Activated T-helper 1 cell treated with anti-CD3 and anti-CD28 coated beads, Interleukin-12 subunit alpha, Interleukin-12 subunit beta, Interleukin-2, Interleukin-4 antibody, amounts not matched to agents 30 ng/mL and 10 ng/mL and 1 ng/mL, durations not matched to agents 14 hours and 24 hours and 36 hours (primary cell): ENCODE measurements at places on chromosomes 7 and 10.

GRCh38 chr10:71334221-71334791, 15.2 kb downstream of the SLC29A3 start:
- no peak for DNase-seq

DNA sequence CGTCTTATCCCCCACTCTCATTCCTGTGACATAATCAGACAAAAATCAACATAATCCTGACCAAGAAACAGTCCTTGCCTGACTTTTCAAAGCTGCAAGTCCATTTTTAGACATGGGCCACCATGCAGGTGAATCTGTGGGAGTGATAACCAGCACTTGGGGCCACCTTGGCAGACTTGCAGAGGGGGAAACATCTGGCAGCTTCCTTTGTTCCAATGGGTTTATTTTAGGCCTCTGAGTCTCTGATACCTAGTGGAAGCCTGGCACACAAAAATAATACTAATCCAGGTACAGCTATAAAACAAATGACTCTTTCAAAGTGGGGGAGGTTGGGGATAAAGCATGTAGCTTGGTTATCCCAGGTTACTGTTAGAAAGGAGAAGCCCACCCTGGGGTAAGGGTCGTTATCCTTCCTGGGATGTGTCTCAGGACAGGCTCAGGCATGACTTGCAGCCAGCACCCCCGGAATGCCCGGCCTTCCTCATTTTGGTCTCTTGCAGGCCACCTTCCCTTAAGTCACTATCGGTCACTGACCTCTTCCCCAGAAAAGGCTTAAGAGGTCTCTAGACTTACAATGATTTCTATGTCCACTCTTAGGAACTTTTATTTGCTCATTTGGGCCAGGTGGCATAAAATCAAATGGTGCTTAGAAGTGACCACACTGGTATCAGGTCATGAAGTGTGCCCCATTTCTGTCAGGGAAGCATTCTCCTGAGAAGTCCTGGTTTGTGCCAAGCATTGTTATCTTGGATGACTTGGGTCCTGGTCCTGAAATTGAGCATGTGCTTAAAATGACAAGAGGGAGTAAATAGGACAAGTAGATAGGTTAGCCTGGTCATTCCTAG, 37.6 kb downstream of the EEPD1 start:
- DNase-seq, result no peak

GRCh38 chr7:26182283-26182682, 18.3 kb downstream of the HNRNPA2B1 start:
- DNase-seq, result no peak

DNA sequence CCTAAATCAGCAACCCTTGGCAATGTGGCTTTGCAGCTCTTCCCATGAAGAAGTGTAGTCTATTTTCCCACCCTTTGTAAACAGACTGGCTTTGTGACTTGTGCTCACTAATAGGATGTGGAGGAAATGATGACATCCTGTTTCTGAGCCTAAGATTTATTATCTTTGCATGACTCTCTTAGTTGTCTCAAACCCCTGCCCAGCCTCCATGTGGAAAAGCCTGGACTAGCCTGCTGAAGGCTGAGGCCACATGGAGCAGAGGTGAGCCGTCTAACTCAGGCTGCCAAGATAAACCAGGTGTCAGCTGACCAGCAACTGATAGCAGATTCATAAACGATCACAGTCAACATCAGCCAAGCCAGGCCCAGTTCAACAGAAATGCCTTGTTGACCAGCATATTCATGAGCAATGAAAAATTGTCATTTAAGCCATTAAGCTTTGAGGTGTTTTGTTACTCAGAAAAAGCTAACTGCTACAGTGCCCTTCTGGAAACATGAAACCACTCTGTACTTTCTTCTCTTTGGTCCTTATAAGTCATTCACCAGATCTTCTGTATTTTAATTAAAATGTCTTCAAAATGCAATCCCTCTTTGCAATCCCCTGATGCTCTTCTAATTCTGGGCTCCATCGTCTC, 586.3 kb upstream of the ANKRD30A start:
- DNase-seq, result no peak

- no peak for DNase-seq
Observed at GRCh38 chr7:114141415-114141814, 222.6 kb upstream of the PPP1R3A start.

DNA sequence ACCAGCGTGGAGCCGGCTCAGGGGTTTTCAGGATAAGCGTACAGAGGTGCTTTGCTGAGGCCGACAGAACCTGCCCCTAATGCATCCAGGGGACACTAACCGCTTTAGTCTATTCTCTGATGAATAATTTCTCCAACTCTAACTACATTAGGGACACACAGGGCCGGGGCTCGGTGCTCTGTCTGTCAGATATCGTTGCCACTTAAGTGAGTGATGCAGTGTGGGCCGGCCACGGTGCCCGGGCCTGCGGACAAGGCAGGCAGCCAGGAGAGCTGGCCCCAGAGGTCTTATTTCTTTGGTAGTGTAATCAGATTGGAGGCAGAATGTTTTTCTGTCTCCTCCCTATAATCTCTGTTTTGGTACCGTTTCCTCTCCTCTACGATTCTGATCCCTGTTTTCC, 62.7 kb downstream of the ADRA2A start:
- DNase-seq, result no peak

GRCh38 chr7:95365151-95365550, 31.0 kb downstream of the PON3 start:
- DNase-seq, result no peak

DNA sequence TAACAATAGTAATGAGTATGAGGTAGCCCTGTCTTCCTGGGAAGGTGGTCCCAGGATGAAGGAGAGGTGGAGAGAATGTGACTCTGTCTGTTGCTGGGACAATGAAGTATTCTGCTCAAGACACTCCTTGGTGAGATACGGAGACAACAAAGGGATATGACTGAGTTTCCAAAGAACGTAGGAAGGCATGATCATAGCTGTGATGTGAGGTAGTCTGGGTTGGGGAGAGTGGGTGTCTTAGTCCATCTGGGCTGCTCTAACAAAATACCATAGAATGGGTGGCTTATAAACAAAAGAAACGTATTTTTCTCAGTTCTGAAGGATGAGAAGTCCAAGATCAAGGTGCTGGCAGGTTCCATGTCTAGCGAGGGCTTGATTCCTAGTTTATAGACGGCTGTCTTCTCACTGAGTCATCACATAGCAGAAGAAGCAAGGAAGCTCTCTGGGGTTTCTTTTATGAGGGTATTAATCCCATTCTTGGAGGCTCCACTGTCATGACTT, 84.9 kb upstream of the RHOBTB1 start:
- no peak for DNase-seq

- DNase-seq, result no peak
Observed at GRCh38 chr7:89987665-89988064, 166.6 kb upstream of the STEAP1 start.

GRCh38 chr7:5086256-5086655, 40.6 kb downstream of the RBAK start:
- DNase-seq, result no peak

GRCh38 chr7:92652536-92652935, 62.3 kb upstream of the FAM133B start:
- DNase-seq, result no peak

DNA sequence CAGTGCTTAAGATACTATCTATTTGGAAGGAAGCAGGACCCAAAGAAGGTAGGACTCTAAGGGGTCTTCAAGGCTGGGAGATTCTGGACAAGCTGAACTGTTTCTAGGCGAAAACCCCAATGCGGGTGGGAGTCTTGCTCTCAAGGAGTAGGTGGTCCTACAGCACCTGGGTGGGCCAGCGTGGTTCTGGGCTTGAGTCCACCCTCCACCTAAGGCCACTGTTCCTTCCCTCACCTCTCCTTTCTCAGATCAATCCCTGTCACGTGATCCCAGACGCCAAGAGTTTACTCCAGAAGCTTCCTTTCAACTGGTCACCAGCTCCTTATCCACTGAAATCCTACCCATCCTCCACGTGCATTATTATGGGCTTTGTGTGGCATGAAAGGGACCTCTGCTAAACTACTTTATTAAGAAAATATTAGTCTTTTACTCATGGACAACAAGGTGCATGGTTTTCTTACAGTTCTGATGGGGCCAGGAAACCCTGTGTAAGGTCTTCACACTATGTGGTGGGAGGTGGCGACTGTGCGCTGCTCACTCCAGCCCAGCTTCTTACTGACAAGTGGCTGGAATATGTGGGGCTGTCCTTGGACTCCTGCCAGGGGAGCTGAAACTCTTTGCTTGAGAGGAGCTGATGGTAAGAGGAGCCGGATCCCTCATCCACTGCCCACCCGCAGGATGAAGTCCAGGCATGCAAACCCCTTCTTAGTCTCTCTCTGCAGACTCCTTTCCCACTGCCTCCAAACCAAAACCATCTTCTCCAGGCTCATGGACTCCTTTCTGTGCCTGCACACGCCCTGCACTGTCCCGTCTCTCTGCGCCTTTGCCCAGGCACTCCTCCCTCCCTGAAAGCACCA, 1.6 kb downstream of the ZNF746 start:
- no peak for DNase-seq

DNA sequence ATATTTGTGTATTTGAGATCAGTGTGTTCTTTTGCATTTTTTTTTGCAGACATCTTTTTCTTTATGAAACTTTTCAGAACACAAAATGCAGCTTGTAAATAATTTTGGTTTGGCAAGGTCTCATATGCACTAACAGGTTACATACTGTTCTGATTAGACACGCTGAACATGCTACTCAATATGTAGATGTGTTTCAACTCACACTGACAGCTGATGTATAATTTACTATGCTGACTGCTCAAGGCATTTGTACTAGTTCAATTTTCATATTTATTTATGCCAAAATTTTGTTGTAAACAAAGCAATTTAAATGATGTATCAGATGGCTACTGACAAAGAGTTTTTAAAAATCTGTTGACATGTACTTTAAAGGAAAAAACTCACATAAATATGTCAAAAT, 123.8 kb downstream of the TFEC start:
- DNase-seq, result no peak

DNA sequence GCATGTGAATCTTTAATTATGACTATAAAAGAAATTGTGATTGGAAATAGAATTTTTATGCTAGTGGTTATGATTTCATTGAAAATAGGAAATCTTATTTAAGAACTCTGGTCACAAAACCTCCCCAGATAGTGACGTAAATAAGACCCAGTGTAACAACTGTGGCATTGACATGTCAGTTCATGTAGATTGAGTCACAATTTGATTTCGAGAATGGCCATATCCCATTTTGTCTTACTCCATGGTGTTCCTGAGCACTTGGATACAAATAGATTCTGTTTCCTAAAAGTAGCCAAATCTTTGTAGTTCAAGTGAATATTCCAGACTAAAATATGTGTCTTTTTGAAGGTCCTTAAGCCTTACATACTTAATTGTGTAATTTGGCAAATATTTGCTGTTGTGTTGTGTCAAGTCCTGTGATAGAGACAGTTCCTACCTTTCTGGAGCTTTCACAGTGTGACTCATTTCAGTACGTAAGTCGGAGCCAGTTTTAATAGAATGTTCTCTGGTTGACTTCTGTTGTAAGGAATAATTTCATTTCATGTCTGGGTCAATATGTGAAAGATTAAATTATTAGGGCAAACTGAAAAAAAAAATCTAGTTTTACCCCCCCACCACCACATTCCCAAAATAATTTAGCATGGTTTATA, 37.1 kb upstream of the TOMM7 start:
- no peak for DNase-seq

GRCh38 chr10:61719906-61720305, 57.2 kb downstream of the CABCOCO1 start:
- no peak for DNase-seq
